ENCODE measurements at places on chromosomes 1 and 21.

GRCh38 chr1:47409311-47410067, 6.6 kb upstream of the FOXE3 start:
- no peak for DNase-seq

GRCh38 chr1:65011983-65012382, 45.6 kb upstream of the JAK1 start:
- no peak for DNase-seq

- no peak for DNase-seq
Observed at GRCh38 chr1:84083307-84083706, 60.8 kb upstream of the PRKACB start.

DNA sequence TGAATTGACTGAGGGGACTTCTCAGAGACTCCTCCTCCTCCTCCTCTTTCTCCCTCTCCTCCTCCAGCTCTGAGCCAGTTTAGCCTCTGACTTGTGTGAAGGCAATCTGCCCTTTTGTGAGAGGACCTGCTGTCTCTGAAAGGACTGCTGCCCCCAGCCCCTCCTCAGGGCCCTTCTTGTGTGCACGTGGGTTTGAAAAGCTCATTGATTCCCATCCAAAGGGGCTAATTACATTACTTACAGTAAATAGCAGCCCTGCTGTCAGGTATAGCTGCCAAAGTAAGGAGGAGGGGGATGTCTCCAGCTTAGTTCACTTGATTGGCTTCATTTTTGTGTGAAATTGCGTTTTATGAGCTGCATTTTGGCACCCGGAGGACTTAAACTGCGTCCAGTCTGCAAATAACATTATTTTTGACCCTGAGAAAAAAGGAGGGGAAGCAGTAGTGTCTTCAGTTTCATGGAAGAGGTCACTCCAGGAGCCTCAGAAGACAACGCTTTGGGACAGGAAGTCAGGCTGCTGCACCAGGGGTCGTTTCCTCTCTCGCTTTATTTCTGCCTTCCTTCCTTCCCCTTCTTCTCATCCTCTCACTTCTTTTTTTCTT, 1.8 kb upstream of the LHX9 start:
- no peak for DNase-seq

GRCh38 chr1:58943776-58944175, 159.9 kb upstream of the JUN start:
- no peak for DNase-seq

- DNase-seq: no peak
Observed at GRCh38 chr1:179234863-179235262, 5.4 kb upstream of the ABL2 start.

DNA sequence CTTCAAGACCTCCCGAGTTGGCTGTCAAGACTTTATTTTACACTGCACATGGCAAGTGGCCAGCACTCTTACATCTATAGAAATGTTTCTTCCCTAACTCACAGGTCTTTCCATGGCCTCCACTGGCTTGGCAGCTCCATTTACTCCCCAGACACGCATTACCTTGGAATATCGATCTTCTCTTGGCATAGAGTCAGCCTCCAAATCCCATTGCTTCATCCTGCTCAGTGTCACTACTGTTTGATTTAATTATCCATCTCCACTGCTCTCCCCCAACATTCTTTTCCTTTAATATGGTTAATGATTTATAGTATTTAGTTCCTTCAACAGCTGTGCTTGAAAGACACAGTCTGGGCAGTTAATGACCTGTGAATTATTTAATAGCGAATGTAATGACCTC, 241.2 kb upstream of the MAP1LC3C start:
- DNase-seq: no peak

- DNase-seq: no peak
Observed at GRCh38 chr1:148263906-148264255, 111.8 kb upstream of the NBPF11 start.

DNA sequence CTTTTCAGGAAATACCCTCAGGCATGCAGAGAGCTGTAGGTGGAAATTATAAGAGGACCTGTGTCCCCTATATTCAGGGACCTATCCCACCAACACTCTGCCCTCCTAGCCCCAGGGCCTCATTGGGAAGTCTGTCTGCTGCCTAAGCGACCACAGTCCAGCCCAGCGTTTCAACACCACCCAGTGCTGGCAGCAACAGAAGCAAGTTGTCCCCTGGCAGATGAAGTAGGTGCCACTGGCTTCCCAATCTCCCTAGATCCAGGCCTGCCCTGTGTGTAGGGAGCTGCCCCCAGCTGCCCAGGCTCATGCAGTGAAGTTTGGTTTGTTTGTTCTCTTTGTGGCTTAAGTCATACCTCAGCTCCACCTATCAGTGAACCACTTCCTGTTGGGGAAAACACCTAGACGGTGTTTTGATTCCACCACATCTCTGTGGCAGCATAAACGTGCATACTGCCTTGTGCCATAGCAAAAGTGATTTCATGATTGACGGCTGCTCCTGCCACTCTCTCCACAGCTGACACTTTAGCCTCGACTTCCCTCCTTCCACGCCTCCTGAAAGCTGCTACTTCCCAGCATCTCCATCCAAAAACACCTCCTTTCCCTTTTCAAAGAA, 8.1 kb upstream of the LEFTY1 start:
- no peak for DNase-seq

DNA sequence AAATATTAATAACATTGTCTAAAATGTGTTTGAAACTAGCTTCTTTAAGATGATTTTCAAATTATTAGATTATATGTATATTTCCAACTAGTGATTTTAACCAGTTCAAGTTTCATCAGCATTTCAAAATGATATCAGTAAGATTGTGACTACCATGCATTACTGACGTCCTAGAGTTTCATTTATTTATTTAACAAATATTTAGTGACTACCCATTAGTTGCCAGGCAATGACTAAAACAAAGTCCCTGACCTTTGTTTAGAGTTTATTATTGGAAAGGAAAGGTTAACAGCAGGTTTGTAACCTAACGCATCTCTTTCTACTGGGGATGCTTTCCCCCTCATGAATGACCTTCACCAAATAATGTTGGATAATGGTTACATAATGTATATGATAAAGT, 7.6 kb upstream of the C4BPB start:
- no peak for DNase-seq

DNA sequence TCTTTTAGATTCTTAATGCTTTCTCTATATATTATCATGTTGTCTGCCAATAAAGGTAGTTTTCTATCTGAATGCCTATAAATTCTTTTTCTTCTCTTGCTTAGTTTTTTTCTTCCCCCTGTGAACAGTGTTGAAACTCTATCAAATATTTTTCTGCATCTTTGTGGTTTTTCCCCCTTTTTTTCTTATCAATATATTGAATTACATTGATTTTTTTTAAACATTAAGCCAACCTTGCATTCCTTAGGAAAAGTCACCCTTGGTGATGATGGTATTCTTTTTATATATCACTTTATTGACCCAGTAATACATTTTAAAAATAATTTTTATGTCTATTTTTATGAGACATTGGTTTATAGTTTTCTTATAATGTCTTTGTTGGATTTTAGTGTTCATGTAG, 131.7 kb downstream of the RABGAP1L start:
- no peak for DNase-seq

- DNase-seq: no peak
Observed at GRCh38 chr1:15094719-15095495, 58.6 kb upstream of the TMEM51 start.

DNA sequence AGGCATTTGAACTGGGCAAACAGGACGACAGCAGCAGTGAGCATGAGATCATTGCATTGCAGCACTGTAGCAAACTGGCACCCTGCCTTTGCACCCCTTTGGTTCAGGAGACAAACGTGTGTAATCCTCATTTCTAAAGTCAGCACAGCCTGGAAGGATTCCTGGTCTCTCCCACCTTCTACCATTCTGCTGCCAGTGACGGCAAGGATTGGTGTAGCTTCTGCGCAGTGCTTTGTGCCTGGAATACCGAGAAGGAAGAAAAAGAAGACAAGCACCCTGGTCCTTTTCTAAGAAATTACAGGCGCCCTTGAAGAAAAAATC, 805.3 kb downstream of the USP25 start:
- DNase-seq: peak; percentile 62

- DNase-seq: no peak
Observed at GRCh38 chr1:185880779-185881333, 146.7 kb downstream of the HMCN1 start.

DNA sequence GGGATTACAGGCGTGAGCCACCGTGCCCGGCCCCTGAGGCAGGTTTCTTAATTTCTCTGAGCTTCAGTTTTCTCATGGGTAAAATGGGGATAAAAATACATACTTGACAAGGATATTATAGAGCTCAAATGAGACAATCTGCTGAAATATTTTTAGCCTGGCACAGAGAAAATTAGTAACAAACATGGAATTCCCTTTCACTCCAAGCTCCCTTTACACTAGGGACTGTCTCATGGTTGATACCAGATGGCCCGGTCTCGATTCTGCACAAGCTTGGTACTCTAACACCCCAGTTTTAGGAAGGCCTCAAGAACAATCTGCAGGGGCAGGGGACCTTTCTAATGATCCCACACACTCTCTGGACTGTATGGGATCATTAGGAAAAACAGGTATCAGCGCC, 671.7 kb downstream of the SMYD3 start:
- DNase-seq: no peak

DNA sequence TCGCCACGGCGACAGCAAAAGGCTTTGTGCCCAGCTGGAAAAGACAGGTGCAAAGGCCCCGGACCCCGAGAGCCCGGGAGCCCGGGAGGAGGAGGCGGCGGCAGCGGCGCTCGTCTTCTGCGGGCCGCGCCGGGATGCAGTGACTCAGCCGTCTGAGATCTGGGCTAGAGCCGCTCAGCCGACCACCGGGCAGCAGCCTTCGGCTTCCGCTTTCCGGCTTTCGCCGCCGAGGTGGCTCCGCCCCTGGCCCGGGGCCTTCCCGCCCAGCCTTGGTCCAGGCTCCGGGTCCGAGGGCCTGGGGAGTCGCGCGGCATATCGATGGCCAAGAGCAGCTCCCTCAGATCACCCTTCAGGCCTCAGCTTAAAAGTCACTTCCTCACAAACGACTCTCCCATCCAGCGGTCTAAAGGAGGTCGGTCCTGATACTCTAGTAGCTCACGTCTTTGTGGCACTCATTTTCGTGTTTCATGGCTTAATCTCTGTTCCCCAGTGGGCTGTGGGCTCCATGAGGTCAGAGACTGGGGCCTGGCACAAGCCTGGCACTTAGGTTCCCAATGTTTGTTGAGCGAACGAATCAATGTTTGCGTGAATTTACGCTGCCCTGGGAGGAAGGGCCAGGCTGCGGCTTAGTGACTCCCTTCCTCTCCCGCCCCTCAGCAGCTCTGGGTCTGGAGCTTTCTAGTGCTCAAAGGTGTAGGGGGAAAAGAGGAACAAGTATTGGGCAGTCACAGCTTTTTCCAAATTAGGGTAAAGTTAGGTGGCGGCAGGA, at the start of gene PHTF1:
Gene PHTF1 (minus strand): TSS at position 154 of the 769 bp plus-strand sequence. CDS start 783 bp downstream, outside the sequence.
- DNase-seq: peak; percentile 56

DNA sequence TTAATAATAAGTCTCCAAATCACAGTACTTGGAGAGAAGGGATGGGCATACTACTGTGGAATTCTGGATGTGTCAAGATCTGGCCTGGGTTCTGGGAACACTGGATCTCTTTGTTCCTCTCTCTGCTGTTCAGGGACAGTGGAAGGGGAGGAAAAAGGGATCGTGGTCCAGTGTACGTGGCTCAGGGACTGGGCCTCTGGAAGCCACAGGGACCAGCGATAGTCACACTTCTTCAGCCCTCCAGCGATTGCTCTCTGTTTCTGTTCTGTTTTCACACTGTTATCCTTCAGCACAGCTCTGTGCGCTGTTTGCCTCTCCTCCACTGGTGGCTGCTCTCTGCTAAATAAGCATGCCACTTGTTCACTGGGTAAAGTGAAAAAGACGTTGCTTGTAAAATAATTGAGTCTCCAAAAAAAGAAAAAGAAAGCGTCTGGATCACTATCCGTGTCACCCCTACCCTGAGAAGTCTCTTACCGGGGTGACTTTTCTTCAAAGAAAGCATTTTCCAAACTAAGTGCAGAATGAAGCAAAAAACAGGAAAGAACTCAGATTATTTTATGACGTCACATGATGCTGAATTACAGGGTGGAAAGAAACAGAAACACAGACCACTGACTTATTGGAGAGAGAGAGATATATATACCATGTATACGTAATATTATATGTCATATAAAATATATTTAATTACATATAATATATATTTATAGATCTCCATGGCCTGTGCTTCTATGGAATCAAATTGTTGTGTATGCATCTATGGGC, 279.4 kb downstream of the RGS7 start:
- DNase-seq: peak; percentile 44

GRCh38 chr1:201578008-201578888, 39.3 kb downstream of the NAV1 start:
- DNase-seq: no peak

- no peak for DNase-seq
Observed at GRCh38 chr1:178690496-178690895, 34.5 kb upstream of the RALGPS2 start.

DNA sequence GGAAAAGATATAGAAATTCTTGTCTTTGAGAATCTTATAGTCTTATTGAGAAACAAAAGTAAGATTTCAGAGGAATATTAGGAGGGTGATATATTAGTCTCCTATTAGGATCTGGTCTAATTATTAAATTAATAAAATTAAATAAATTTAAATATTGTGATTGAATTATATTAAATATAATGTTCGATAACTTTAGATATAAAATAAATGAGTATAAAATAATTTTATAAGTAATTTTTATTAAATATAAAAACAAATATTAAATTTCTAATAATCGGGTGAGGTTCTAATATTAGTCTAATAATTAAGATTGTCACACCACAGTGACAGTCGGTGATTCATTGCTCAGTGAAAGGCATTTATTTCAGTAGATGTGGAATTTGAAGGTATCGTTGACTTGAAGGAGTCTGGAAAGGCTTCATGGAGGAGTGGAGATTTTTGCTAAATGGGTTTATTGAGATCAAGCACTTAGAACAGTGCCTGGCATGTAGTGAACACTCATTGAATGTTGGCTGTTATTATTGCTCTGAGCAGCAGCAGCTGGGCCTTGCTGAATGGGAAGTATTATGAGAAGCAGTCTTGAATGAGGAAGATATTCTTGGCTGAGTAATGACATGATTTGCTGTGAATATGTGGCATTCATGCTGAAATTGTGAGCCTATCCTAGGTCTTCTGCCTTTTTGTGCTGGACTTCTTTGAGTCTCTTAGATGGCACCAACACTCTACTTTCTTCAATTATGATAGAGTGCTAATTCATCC, 74.6 kb downstream of the USP25 start:
- no peak for DNase-seq

GRCh38 chr1:211713231-211713630, 37.8 kb upstream of the NEK2 start:
- no peak for DNase-seq

DNA sequence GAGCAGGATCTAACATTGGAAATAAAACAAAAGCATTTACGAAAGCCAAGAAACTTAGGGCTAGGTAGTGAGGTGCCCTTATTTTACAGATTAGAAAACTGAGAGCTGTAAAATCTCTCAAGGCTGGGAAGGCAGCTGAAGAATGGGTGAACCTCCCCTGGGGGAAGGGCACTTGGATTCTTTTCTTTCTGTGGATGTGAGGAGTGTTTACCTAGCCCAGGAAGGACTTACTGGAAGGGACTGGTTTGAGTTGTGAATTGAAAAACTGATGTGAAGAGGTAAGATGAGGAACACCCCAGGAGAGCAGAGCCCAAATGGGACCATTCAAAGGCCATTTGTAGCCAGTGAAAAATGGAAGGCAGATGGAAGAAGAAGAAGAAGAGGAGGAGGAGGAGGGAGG, 74.7 kb upstream of the NGF start:
- DNase-seq: no peak

- peak; percentile 64 for DNase-seq
Observed at GRCh38 chr1:56578138-56578962, 1.0 kb downstream of the PLPP3 start.

GRCh38 chr21:14559102-14559501, 13.0 kb upstream of the SAMSN1 start:
- no peak for DNase-seq

Measured in dorsolateral prefrontal cortex (tissue), 122 donors.